ENCODE measurements at places on chromosomes 12 and 14.

GRCh38 chr14:93759719-93760307 is 28.5 kb downstream of the PRIMA1 start:
- no peak for DNase-seq

DNA sequence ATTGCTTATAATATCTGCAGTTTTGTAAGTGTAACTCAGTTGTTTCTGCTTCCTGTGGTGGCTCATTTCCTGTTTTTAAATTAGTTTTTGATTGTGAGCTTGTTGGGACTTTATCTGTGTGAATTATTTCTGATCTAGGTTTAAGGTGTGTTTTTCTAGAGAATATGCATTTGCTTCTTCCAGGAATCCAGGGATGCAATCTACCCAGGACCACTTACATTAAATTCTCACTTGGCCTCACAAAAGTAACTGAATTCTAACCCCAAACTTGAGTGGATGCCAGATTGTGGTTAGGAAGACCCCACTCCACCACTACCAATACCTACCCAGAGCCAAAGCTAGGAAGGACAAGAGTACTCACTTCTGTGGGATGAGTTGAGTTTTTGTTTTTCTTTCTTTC is 11.9 kb downstream of the STYX start:
- no peak for DNase-seq

DNA sequence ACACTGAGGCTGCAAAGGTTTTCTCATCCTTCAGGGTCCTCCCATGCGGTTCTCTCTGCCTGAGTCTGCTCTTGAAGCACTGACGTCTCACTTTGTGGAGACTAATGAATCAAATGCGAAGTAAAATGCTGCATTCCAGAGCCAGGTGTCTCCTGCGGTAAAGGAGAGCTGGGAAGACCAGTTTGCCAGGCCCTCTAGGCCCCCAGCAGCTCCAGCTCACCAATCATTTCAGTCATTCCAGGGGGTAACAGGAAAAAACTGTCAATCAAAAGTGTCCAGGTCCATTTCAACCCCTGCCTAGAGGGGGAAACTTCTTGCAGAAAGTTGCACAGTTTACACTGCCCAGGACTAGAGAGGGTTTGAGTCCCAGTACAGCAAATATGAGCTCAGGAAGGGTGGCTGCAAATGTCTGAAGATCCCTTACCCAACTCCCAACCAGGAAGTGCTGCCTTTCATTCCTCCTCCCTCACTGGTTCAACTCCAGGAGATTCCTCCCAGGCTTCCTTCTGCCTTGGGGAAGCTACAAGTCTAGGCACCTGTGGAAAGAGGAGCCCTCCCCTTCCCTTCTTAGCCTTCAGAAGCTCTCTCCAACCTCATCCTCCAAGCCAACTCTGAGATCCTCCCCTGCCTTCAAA is 2.7 kb upstream of the NXPH4 start:
- DNase-seq = no peak

DNA sequence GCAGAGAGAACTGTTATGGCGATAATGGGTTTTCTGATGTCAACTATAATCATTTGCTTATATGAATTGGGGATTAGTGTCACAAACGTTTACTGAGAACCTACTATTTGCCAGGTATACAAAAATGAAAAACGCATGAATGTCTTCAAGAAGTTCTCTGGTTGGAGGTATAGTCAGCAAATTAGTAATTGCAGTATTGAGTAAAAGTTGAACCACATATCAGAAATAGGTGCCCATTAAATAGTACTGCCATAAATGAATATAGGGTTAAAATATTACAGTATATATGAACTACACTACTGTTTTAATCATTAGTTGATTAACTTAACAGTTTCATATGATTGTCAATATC is 60.0 kb downstream of the PTPRB start:
- DNase-seq = no peak

GRCh38 chr12:85794531-85794930 is 41.7 kb downstream of the RASSF9 start:
- no peak for DNase-seq

GRCh38 chr12:4242595-4242994 is 31.0 kb upstream of the CCND2 start:
- DNase-seq = no peak

- peak; percentile 32 for DNase-seq
Observed at GRCh38 chr14:36315159-36315853, 5.1 kb downstream of the MBIP start.
